MM.1S (cell line): ENCODE measurements at places on chromosomes 12 and 14.

DNA sequence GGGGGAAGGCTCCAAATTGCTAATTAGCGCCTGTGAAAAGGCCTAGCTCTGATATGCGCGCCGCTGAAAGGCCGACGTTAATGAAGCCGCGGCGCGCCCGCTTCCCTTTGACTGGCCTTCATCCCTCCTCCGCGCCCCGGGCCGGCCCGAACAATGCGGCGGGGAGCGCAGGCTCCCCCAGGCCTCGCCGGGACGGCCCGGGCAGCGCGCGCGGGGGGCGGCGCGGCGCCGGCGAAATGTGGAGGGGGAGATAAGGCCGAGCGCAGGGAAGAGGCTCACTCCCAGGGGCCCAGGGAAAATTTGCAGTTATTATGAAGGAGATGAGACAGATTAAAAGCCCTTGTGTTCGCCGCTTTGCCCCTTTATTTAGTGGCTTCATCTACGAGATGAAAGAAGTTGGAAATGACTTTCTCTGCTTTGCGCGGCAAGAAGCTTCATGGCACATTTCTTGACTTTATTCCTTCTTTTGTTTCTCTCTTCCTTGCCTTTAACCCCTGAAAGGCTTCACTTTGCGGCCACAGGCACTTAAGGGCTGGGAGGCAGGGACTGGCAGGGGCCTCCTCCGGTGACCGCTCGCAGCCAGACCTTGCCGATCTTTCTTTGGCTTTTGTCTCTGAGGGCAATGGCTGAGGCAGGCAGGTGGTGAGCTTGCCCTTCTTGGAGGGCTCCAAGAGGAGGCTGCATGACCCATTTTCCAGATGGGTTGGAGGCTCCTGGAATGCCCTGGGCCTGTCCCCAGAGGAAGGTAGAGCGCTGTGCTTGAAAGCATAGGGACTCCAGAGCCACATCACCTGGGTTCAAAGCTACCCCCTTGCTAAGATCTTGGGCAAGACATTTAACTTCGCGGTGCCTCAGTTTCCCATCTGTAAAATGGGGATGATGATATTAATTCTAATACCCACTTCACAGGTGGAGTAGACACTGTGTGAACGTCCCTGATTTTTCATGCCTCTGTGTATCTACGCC, 12.7 kb upstream of the GPATCH2L start:
- no peak for DNase-seq

- no peak for DNase-seq
Observed at GRCh38 chr12:51937926-51938325, 13.6 kb upstream of the ACVR1B start.

DNA sequence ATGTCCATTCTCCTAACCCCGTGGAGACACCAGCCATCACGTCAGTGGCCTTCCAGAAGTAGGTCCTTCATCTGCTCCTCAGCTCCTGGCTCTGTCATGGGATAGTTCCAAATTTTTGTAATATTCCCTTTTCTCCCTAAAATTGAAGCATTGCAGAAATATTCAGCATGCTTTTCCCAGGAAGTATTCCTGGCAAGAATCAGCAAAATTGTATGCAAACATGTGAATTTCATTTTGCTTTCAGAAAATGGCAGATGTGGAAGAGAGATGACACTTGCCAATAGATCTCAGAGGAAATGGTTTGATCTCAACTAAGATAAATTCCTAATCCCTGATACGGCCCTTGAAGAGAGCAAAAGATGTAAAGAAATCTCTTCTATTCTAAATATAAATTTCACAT, 298.9 kb downstream of the ITPR2 start:
- DNase-seq, result no peak

- no peak for DNase-seq
Observed at GRCh38 chr12:2338991-2339431, 286.2 kb downstream of the CACNA1C start.

- DNase-seq, result no peak
Observed at GRCh38 chr12:114190971-114191370, 215.0 kb downstream of the TBX5 start.

- no peak for DNase-seq
Observed at GRCh38 chr14:72615451-72616121, 278.3 kb downstream of the DPF3 start.

DNA sequence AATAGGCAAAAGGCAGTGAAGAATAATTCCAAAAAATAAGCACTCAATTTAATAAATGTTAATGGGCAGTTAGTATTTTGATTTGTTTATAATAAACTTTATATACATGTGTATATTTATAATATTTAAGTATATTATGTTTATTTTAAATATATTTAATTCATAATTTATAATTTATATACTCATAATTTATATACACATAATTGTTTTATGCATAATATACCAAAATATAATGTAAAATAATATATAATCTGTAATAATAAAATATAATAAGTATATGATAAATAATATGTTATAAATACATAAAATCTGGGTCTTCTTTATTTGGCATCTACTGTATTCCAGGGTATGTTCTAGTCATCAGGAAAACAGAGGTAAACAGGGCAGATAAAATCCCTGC, 100.2 kb upstream of the ARID2 start:
- DNase-seq, result no peak

DNA sequence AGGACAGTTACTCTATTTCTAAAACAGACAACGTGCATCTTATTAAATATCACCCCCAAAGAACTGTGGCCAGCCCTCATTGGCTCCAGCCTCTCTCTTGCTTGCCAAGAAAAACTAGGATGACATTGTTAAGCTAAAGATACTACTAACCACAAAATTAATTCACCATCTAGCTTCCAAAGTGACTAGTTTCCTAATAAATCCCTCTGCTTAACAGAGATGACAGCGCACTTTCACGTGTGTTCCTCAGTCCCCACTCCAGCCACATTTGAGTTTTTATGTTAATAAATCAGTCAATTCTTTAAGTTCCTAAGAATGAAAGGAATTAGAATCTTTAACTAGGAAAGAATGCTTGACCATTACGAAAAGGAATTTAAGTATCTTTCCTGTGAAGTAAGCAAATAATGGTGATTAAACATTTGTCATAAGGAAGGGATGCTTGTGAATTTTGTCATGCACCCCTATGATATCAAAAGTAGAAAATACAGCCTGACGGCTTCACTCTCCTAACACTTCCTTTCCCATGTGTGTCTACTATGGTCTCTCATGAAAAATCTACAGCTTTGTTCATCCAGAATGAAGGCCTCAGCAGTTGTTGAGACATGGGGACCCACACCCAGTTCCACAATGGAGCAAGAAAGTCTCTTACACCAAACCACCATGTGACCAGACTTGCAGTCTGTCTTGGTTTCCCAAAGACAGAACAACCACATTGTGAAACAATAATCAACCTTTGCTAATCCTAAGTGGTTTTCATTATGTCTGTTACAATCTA, 8.1 kb downstream of the CORO1C start:
- no peak for DNase-seq

GRCh38 chr12:52813885-52814709, at the start of gene KRT4:
TSS of gene KRT4 (minus strand) at chr12:52814116. CDS start at chr12:52814058, 58 bp downstream.
- no peak for DNase-seq

DNA sequence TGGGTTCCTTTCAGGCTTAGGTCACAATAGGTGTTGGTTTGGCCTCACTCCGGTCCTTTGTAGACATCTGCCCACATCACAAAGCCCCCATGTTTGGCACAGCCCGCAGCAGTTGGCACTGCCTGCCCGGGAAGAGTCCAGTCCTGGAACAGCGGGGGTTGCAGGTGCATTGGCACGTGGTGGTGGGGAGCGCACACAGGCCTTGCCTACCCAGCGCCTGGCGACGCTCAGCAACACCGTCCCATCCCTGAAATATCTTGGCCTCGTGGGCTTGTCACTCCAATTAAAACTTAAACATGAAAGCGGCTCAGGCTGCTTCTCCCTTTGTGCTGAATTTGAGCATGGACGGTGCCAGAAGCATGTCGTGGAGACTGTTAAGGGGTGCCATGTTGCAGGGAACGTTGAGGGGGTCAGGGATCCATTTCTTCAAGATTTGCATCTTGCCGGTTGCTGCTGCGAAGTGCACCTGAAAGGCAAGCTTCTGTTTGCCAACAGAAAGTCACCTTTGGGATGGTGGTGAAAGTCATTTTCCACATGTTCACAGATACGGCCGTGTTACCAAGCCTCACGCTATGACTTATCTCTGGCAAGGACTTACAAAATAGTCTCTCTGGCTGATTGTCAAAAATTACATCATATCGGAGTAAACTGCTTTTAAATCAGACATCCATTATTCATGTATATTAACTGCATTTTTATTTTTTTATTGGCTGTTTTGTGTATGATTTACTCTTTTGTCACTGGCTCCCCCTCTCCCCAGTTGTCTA, 91.5 kb downstream of the FBXW8 start:
- no peak for DNase-seq

- DNase-seq, result no peak
Observed at GRCh38 chr14:65238456-65238855, 136.1 kb upstream of the MAX start.

DNA sequence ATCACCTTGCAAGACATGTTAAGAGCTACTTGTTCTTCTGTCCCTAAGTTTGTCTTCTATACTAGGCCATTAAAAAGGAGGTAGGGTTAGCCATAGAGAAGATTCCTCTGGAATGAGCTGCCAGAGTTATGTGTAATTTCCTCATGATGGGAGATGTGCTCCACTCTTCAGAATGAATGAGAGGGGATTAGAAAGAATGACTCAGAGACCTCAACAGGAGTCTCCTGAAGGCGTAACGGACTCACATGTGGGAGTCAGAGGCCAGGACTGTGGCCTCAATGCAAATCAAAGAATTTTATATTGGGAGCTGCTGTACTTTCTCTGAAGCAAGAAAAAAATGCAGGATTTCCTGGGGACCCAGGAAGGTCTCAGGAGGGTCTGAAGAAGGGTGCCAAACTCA, 87.8 kb upstream of the ATXN7L3B start:
- no peak for DNase-seq

DNA sequence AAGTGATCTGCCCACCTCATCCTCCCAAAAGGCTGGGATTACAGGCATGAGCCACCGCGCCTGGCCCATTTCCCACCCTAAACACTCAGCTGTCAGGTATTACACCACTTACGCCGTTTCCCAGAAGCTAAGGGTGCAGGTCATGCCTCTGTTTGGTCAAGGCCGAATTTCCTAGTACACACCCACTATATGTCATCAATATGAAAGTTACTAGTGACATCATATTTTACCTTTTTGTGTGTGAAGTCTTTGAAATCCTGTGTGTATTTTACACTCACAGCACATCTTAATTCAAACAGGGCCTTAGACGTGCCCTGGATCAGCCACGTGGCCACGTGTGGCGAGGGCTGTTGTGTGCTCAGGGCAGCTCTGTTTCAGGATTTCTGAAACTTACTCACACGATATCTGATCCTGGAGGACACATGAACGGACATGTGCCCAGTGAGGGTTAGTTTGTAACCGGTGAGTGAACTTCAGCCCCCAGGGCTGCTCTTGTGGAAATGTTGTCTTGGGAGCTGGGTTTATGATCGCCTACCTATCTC, 51.8 kb downstream of the GLT1D1 start:
- DNase-seq, result no peak

DNA sequence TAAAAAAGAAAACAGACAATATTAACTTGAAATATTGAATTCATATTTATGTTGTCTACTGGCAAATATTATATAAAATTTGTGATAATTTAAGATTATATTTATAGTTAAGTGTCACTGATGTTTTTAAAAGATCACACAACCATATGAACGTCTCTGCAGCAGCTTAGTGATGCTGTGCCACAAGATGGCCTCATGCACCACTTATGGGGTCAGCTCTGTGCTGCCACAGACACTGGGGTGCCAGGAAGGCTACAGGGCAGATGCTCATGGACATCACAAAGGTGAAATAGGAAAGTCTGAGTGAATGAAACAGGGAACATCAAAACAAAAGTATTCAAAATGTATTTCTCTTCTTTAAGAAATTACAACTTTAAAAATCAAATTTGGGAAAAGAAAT, 13.1 kb downstream of the ATXN3 start:
- DNase-seq, result no peak

DNA sequence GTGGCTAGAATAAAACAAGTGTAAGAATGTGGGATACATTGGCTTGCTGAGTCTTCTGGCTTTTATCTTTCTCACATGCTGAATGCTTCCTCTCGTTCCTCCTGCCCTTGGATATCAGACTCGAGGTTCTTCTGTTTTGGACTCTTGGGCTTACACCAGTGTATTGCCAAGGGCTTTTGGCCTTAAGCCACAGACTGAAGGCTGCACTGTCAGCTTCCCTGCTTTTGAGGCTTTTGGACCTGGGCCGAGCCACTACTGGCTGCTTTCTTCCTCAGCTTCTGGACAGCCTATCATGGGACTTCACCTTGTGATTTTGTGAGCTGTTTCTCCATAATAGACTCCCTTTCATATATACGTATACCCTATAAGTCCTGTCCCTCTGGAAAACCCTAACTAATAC, 300.9 kb upstream of the STXBP6 start:
- no peak for DNase-seq

GRCh38 chr14:78135450-78135891, 34.7 kb upstream of the NRXN3 start:
- DNase-seq, result no peak

GRCh38 chr12:62533087-62533754, 66.6 kb downstream of the MON2 start:
- no peak for DNase-seq

DNA sequence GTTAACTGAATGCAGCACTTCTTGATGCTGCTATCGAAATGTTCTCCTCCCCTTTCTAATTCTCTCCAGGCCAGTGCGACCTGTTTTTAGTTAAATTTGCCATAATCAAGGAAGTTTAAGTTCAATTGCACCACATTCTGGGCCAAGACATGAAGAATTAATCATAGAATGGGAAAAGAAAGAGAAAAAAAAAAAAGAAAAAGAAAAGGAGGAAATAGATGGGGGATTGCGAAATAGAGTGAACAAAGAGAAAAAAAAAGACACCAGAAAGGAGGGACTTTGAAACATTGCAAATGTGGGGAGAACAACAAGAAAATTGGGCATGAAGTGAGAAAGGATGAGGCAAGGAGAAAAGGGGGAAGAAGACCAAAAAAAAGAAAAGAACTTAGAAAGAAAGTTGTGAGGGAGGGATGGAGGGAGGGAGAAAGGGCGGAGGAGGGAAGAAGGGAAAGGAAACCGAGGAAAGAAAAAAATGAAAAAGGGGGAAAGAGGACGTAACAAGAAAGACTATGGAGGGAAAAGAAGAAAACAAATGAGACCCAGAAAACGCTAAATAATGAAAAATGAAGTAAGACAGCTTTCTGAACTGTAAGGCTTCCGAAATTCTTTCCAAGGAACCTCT, 32.8 kb upstream of the TBX5 start:
- no peak for DNase-seq

- no peak for DNase-seq
Observed at GRCh38 chr12:121237415-121237814, 27.5 kb downstream of the P2RX4 start.

GRCh38 chr14:102591372-102591943, 991 bp upstream of the RCOR1 start:
- DNase-seq, result no peak

- DNase-seq, result no peak
Observed at GRCh38 chr14:70716483-70716882, 74.8 kb downstream of the TTC9 start.

DNA sequence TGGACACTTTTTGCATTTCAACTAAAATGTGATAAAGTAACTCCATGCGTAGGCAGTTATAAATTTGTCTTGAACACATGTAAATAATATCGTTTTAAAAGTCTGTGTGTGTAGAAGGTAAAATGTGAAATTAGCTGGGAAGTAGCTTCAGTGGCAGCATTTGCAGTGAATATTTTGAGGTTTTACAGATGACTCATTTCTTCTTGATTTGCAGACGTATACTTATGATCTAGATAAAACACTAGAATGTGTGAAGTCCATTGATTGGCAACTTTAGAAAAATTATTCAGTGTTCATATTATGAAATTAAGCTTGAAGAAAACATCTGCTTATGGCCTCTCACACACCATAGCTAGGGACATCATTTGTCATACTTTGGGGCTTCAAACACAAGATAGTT, 788.6 kb upstream of the NOVA1 start:
- no peak for DNase-seq
